ENCODE measurements at places on chromosomes 7 and 10. TPM values are rescaled to one million over a fixed set of nuclear protein-coding genes. Genes with fewer than 3 reads are reported as not detected.

RHEB gene
- 62.4 TPM for total RNA-seq

SEC24C gene
- total RNA-seq, result 135 TPM

PTTG1IP2 gene
- not detected for total RNA-seq

OR2A14 gene
- total RNA-seq, result not detected

PCLO gene
- total RNA-seq, result not detected

SPAG6 gene
- 0.96 TPM for total RNA-seq

TEX36 gene
- total RNA-seq, result not detected

ELN gene
- total RNA-seq, result not detected

PRSS37 gene
- not detected for total RNA-seq

STEAP1B gene
- 0.41 TPM for total RNA-seq

Data from T-helper 1 cell treated with Interleukin-12 subunit alpha and Interleukin-12 subunit beta and Interleukin-4 antibody, amounts not matched to agents 30 ng/mL and 1 ng/mL, for 36 hours (primary cell).